ENCODE measurements at places on chromosomes 5 and 9.

- DNase-seq: no peak
Observed at GRCh38 chr5:56176871-56177533, 56.1 kb downstream of the ANKRD55 start.

- no peak for DNase-seq
Observed at GRCh38 chr9:16682273-16682672, 188.2 kb downstream of the BNC2 start.

DNA sequence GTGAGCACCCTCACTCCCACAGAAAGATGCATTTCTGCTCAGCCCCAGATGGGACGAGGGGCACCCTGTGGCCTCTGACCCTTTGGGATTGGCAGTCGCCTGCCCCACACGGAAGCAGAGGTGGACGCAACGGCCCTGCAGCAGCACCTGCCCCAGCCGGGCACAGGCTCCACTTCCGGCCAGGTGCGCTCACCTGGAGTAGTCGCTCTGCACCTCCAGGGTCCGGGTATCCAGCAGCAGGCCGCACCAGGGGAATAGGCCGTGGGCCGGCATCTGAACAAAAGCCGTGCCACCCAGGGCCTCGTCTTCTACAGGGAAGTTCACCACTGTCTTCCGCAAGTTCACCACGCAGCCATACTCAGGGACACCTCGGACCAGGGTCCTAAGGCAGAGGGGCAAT, 30.7 kb downstream of the TERT start:
- DNase-seq: no peak

DNA sequence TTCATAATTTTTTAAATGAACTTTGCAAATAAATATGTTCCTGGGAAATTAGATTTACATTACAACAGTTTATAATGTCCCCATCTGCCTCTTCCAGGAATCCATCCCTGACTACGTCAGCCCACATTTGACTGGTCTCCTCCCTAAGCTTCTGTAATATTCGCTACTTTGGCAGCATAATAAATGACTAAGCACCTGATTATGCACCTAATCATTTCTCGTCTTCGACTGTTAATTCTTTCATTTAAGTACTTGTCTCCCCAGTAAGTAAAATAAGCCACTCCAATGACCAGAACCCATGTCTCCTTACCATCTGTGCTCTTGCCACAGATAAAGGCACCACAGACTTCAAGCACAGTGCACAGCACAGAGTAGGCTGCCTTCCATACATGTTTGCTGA, 122.7 kb downstream of the DENND1A start:
- DNase-seq: no peak

All from stimulated activated CD4-positive, alpha-beta T cell treated with anti-CD3 and anti-CD28 coated beads, Interleukin-1b, Interleukin-23, amount 100 ng/mL, for 24 hours (primary cell).